ENCODE measurements at places on chromosomes 6 and 20.

DNA sequence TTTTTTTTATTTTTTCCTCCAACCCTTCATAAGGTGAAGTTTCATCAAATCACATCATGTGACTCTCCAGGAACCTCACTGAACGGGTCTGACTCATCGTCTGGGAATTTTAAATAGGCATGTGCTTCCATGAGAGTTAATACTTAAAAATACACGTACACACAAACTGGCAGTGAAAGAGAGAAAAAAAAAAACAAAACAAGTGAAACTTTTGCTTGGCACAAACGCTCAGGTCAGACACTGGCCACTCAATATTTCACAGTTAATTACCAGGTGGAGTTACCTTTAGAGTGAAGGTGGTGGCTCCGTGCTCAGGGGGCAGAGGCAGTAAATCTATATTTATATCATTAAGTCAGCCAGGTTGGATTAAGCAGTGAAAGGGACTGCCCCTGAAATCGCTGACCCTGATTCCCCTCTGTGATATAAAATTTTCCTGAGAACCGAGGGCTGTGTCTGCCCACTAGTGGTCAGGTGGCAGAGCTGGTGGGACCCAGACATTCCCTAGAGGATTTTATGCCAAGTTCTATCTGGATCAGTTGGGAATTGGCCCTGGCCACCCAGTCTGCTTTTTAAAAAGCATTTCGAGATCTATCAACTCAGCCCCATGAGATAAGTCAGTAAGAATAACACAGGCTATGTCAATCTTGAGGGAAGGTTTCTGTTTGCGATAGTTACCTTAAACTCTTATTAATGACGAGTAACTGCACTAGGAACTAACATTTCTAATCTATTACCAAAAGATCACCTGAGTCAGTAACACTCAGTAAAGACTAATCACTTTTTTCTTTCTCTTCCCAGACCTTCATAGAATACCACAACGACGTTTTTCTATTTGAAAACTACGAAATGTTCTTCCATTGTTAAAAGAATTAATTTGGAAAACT, 259.1 kb downstream of the HDGFL1 start:
- peak; percentile 24 for DNase-seq

- no peak for DNase-seq
Observed at GRCh38 chr6:75609639-75610590, 8.2 kb downstream of the SENP6 start.

- no peak for DNase-seq
Observed at GRCh38 chr6:102355578-102355977, 962.1 kb downstream of the GRIK2 start.

- DNase-seq, result no peak
Observed at GRCh38 chr6:169287675-169288074, 34.0 kb upstream of the THBS2 start.

DNA sequence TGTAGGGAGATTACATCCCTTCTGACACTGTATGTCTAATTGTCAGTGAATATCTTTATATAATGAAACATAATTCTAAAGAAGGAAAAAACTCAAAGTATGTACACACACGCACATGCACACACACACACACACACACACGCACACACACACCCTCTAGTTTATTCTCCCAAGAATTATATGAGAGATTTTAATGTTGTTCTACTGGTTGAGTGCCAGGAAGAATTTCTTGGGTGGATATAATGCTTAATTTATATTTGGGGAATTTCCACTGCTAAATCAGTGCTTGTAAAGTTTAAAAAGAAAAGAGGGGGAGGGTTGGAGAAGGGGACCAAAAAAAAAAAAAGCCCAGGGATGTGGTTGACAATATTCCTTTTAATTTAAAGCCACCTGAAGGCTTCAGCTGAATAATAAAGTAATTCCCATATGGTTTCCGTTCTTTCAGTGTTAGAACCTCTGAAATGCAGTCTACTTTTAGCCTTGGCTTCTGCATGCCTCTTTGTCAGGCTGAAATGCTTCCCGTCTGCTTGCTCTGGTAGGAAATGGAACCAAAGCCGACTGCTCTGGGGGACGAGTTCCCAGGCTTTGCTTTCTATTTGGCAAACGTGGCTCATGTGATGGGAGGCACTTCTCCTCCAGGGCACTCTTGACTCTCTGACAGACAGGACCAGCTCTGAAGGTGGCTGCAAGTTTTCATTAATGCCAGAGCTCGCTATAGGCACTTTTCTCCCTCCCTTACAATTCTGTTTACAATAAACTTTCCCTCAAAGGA, 225.4 kb downstream of the PRL start:
- DNase-seq, result peak; percentile 3

DNA sequence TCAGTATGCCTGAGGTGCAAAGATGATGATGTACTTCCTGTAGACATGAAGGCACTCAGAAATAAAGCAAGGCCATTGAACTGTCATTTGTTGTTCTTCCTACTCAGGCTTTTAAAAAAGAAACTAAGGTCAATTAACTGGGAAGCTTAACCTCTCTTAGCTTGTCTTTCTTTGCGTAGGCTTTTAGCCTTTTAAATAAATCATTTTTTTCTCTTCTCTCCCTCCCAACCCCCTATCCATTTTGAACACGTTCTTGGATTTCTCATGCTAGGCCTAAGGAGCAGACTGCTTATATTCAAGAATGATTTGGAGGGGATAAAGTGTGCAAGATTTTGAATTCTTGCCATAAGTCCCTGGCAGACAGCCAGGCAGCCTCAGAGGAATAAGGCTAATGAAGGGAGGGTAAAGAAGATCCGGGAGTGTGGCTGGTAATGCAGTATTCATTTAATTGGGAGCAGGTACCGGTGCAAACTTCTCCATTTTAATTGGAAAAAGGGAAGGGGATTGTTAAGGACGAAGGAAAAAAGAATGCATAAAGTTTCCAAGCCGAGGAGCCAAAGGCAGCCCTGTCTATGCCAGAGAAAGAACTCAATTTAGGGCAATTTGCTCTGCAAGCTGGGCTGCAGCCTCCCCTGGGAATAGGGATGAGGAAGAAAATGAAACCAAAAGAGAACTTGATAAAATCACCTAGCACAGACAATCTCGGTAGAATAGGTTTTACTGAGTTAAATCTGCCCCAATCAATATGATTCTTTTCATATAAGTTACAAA, 343.8 kb upstream of the MMS22L start:
- DNase-seq, result peak; percentile 4
